ENCODE measurements at places on chromosomes 3 and 15.

DNA sequence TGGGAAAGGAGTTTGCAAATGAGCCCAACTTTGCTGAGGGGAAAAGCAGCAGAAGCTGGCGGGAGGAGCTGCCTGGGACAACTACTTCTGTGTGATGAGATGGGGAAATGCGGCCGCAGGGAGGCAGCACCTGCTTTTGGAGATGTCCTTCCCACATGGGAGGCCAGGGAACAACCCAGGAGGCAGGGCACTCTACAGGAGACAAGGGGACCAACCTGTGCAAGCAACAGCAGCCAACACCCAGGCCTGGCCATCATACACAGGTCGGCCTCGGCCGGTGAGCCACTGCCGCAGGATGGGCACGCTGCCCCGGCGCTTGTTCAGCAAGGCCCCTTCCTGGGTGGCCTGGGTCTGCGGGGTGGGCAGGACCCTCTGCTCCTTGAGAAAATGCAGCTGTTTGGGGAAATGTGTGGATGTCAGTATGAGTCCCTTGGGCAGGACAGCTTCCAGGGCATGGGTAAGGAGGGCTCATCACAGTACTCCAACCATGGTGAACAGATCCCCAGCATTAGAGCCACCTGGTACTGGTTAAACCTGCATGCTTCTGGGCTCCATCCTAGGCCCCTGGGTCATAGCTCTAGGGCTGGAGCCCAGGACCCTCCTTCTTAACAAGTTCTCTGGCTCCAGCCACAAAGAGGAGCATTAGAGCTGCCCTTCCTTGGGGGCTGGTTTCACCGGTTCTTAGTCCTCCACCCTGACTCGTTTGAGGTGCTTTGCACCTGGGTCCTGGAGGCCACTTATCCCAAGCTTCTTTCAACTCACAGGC, 11.6 kb downstream of the EPB42 start:
- no peak for DNase-seq

DNA sequence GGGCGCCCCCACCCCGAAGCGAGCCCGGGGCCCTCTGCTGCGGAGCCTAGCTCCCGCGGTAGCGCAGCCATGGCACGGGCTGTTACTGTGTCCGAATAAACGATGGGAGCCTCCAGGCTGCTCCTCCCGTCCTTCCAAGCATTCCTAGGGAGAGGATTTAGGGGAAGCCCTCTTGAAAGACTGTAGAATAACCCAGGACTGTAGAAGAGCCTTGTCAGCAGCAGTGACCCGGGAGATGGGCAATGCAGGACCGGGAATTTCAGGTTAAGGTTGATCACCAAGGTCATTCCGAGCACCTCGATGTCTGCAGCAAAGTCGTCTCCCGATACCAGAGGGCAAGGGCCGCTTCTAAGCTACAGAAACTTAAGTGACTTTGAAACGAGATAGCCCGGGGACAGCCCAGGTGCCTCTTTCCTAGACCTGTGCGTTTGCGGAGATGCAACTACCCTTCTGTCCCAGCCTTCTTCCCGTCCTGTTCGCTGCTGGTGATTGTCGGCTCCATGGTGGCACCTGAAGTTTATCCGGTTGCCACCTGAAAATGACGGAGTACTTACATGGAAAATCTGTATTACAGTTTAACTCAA, 753 bp upstream of the MYO5A start:
- no peak for DNase-seq

DNA sequence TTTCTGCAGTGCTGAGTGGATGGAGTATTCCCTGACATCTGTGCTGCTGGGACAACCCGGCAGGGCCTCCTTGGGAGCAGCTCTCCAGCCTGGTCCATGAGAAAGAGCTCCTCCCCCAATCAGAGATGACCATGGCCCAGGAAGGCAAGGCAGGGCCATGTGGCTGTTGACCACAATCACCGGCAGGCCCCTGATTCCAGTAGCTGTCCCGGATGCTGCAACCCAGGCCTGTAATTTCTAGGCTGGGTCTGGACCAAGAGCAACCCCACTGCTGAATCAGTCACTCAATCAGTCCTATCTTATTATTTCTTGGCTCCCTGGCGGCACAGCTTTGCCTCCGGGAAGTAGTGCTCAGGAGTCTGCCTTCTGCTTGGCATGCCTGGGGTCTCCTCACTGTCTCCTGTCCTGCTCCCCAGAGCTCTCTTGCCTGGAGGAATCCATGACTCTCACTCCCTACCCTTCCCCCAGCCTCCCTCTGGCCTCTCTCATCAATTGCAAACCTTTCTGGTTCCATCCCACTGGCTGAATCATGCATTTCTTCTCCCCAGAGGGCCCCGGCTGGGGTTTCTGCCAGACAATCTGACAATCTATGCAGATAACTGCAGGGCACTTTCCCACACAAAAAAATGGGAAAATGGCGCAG, 32.6 kb upstream of the ITGA11 start:
- no peak for DNase-seq

DNA sequence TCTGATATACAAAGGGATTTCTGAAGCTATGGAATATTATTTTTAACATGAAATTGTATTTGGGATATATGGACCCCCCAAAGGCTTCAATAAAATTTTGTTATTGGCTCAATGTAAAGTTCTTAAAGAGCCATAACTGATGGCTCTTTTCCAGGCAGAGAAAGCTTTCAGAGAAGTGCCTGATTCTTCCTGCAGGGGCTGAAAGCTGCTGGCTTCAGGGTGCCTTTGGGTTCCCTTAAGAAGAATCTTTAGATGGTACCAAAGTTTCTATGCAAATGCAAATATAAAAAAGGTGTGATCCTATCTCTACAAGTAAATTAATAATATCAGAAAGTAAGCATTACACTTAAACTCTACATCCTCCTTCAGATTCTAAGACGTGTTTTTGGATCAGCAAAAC, 72.6 kb downstream of the NR2F2 start:
- DNase-seq: no peak

GRCh38 chr15:38768970-38769369, 204.4 kb upstream of the RASGRP1 start:
- DNase-seq: no peak

DNA sequence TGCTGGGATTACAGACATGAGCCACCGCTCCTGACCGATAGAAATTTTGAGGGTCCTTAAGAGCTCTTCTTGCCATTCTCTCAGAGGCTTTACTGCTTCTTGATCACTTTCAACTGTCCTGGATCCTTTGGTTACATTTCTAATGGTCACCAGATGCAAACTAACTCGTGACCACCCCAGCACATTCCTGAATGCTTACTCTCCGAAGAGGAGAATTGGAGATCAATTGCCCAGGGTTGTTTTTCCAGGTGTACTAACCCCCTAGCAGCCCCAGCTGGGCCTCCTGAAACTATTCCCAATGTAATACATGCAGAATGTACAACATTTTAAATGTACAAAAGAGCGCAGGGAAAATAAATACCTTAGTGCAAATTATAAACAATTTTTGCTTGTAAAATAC, 65.1 kb upstream of the TBL1XR1 start:
- DNase-seq: no peak

- DNase-seq: no peak
These were observed 157.0 kb upstream of the FRMD4B start for GRCh38 chr3:69542805-69543429.

DNA sequence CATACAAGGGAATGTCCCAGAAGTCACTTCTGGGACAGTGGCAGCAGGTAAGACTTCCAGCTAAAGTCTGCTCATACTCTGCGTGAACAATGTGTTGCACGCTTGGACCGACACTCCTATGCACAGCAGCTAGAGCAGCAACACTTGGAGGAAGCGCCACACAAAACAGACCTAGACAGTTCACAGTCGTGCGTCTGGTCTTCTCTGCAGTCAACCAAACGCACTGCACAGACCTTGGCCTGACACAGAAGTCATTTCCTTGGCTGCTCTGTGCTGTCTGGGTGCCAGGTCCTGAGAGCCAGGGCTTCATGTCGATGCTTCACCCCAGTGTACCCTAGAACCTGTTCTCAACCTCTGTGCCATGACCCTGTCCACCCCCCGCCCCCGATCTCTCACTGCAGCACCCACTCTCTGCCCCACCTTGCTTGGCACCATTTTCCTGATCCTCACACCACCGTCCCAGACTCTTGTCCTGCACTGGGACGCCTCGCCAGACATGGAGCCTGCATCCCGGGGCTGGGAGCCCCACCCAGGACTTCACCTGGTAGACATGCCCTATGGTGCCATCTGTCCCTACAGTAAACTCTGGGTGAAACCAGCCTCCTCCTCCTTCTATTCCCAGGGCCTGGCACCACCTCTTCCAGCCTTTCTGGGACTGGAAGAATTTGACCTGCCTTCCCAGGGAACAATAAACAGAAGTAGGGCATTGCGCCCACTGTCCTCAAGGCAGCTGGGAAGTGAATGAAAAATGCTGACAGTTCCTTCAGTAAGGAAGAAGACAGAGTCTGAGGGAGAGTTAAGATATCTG, 3.1 kb downstream of the ATP10A start:
- no peak for DNase-seq

- no peak for DNase-seq
These were observed 74.4 kb downstream of the STRIT1 start for GRCh38 chr3:155219106-155219505.

DNA sequence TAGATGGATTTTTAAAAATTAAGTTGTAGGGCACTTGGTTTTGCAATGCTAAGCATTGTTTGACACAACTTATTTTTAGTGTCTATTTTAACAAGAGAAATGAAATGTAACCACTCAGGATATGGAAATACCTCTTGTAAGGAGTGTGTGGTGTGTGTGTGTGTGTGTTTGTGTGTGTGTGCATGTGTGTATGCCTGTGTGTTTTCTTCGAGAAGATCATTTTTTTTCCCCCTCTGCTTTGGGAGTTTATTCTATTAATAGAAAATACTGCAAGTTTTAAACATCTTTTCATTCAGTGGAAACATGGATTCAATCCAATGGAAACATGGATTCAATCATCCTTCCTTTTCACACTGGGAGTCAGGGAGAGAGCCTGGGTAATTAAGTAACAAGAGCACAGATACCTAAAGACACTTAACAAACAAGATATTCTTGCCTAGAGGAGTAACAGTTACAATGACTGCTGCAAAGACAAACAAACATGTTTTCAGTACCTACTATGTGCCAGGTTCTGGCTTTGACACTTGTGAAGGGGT, 567.2 kb upstream of the TBL1XR1 start:
- DNase-seq: no peak

DNA sequence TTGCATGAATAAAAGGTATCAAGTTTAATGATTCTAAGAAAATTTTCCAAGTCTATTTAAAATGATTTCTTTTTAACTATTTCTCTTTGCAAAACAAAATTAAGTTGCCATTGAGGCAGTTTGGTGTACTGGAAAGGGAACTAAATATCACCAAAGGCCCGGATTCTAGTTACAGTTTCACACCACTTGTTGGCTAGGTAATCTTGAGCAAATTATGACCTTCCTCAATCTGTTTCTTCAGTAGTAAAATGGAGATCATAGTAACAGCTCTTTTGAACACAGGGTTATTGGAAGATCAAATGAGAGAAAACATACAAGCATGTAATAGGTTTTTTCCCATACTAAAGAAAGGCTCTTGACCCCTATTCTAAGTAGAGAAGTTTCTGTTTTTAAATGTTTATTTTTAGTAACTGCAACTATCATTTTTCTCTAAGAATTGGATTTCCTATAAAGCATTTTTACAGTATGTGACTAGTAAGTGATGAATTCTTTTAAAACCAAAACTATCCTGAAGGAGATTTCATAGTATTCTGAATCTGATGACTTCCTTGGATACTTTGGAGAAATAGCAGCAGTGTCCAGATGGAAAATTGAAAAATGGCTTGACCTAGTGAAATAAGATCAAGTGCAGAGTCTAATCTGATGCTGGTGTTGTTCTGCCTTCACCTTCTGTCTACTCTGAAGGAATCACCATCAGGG, 15.7 kb downstream of the SCAANT1 start:
- no peak for DNase-seq

- no peak for DNase-seq
These were observed 185.9 kb upstream of the BHLHE40 start for GRCh38 chr3:4793311-4793710.

DNA sequence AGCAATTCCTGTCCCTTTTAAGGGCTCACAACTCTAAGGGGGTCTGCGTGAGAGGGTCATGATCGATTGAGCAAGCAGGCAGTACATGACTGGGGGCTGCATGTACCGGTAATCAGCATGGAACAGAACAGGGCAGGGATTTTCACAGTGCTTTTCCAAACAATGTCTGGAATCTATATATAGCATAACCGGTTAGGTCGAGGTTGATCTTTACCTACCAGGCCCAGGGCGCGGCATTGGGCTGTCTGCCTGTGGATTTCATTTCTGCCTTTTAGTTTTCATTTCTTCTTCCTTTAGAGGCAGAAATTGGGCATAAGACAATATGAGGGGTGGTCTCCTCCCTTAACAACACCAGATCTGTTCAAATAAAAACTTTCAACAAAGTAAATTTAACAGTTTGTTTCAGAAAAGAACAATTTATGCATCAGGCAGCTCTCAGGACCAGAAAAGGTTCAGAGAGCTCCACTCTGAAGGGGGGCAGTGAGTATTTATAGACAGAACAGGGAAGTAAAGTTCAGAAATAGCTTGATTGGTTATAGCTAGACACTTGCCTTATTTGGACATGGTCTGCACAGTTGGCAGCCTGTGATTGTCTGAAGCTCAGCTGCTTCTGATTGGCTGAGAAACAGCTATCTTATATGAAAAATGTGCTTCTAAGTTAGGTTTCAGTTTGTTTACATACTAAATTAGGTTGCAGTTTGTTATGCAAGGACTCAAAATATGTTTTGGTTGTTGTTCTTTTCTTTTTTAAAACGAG, 17.2 kb upstream of the B4GALT4 start:
- DNase-seq: no peak

GRCh38 chr3:5319454-5319853, 131.9 kb downstream of the EDEM1 start:
- no peak for DNase-seq

GRCh38 chr3:121075191-121075590, 167.2 kb downstream of the STXBP5L start:
- DNase-seq: no peak

DNA sequence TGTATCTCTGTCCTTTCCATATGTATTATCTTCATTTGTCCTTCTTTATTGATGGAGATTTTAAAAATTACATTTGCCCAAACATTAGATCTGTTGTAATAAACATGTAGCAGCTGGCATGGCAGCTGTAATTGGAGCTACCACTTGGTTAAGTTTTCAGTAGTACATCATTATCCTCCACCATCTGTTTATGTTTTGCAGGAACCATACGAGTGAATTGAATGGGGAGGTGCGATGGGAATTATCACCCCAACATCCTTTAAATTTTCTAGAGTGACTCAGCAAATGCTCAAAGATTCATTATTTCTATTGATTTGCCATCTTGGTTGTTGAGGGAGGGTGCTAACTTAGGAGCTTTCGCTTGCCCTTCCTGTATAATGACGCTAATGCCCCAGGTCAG, 32.6 kb upstream of the NOX5 start:
- DNase-seq: no peak

GRCh38 chr15:51876169-51876568, 46.7 kb downstream of the TMOD3 start:
- DNase-seq: no peak

All from stimulated activated CD8-positive, alpha-beta memory T cell treated with anti-CD3 and anti-CD28 coated beads, Interleukin-7, amount 100 ng/mL, for 48 hours (primary cell).